ENCODE measurements at places on chromosomes 2 and 18. TPM values are rescaled to one million over a fixed set of nuclear protein-coding genes. Genes with fewer than 3 reads are reported as not detected.

The PFN4 gene
- total RNA-seq: 0.33 TPM

The MAPRE3 gene
- 25.0 TPM for total RNA-seq

The FTCDNL1 gene
- 1.0 TPM for total RNA-seq

The CNGA3 gene
- total RNA-seq: not detected

The MAPRE2 gene
- total RNA-seq: 5.0 TPM

Measured in mammary epithelial cell (primary cell).